Activated CD4-positive, alpha-beta T cell treated with anti-CD3 and anti-CD28 coated beads, Interleukin-2, amount 50 U/mL, for 1 hour (primary cell): ENCODE measurements at places on chromosomes 13 and 19.

GRCh38 chr19:12720851-12721655 is 2.7 kb downstream of the TNPO2 start:
- DNase-seq, result no peak

- peak; percentile 57 for DNase-seq
Observed at GRCh38 chr19:17841810-17842662, 5.7 kb downstream of the JAK3 start.

DNA sequence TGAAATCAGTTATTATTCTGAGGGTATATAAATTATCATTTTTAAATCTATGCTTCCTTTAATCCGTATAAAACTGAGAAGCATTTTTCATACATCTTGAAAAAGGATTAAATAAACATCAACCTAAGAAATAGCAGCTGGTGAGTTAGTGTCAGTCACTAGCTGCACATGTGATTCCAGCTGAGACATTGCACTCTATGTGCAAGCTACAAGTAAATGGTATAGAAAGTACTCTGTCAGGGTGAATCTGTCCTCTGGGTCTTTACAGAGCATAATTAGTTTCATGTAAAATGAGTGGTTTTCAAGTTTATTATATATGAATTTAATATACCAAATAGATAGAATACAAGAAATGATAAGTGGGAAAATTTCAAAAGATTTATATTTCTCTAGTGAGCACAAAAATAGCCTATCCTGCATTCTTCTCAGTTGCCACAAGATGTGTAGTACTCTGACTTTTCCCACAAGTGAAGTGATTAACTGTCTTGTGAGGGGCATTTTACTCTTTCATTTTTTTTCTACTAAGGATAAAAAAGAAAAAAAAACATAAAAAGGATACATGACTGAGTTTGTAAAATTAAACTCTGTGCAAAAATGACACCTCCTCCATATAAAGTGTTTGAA is 1372.1 kb downstream of the PCDH9 start:
- no peak for DNase-seq

DNA sequence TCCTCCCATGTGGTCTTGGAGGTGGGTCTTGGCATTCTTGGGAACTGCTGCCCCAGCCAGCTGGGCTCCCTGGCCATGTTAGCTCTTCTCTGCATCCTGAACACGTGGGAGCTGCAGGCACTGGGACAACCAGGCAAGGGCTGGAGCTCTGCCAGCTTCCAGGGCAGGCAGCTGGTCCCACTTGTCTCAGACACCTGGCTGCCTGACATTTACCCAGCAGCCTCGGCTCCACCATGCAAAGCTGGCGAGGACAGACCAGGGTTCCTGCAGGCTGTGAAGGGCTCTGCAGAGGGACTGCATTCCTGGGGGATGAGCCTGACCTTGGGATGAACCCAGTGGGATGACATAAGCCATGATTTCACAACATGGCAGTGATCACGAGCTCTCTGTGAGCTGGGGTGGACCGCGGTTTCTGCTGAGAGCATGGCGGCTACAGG is 99.0 kb upstream of the TSHZ3 start:
- no peak for DNase-seq

GRCh38 chr13:92197669-92198068 is 799.2 kb downstream of the GPC5 start:
- no peak for DNase-seq

- no peak for DNase-seq
Observed at GRCh38 chr13:40399756-40400155, 266.7 kb downstream of the FOXO1 start.

DNA sequence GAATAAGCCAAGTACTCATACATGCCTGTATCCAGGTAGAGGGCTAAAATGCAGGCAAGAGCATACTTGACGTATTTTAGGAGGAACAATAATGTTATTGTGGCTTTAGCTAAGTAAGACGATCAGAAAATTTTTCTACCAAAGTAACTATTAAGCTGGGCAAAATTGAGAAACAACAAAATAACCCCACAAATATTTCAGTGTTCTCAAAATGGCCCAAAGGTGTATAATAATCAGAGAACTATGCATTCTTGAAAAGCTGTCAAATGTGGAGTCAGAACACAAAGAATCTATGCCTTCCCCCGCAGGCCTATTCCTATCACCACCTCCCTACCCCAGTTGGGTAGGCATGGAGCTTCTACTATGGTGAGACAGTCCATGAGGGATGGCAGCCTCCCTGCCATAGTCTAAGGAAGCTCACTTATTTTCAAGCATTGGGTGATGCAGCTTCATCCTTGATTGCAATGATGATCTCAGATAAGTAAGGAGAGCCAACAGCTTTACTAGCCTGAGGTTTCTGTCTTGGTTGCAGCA is 1132.5 kb upstream of the SPRY2 start:
- no peak for DNase-seq
